ENCODE measurements at places on chromosomes 5 and 9.

GRCh38 chr5:124398460-124398859, 348.0 kb downstream of the ZNF608 start:
- DNase-seq: no peak

- no peak for DNase-seq
Observed at GRCh38 chr9:35908504-35909125, 675 bp upstream of the SPAAR start.

GRCh38 chr5:179753971-179754370, 21.3 kb downstream of the MAML1 start:
- no peak for DNase-seq

DNA sequence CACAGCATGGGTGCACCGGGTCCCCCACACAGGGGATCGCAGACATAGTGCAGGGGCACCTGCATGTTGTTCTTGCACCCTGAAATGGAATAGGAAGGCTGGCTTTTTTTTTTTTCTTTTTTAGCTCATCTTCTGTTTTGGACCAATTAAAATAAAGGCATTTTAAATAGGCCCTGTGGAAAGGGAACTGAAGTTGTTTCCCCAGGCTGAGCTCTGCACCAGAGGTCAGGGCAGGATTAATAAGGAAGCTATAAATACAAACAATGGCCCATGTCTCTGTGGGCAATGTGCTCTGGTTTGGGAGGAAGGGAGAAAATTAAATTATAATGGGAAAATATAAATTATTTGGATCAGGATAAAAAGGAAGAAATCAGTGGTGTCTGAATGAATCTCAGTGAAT, 21.2 kb upstream of the KCNMB1 start:
- DNase-seq: no peak

GRCh38 chr5:157328277-157328912, 62.5 kb downstream of the CYFIP2 start:
- peak; percentile 94 for DNase-seq

- DNase-seq: no peak
Observed at GRCh38 chr5:158117467-158118160, 258.7 kb upstream of the CLINT1 start.

DNA sequence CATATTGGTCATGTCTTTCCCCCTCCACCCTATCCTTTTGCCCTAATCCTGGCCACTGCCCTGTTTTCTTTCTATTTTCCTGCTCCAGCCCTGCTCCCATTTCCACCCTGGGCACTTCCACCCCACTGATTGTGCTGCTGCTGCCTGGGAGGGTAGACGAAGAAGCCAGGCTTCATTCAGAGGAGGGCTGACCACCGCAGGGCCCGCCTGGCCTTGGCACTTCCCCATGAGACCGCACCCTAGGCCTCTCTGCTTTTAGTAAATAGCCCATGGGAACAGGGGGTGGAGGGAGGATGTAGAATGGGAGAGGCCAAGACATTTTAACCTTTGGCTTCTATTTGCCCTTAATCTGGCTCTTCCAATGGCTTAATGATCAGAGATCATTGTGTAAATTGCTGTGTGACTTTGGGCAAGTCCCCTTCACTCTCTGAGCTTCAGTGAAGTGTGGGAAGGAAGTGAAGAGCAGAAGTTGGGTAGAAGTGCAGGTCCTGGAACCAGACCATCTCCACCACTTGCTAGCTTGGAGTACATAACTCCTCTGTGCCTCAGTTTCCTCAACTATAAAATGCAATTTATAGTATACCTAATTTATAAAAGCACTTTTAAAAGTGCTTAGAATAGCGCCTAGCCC, 13.6 kb upstream of the GPX3 start:
- DNase-seq: no peak
